AML-193 (cell line): ENCODE measurements at places on chromosomes 1 and 21.
A peak's percentile ranks its signal among the peaks of the same experiment; 100 is the strongest.

DNA sequence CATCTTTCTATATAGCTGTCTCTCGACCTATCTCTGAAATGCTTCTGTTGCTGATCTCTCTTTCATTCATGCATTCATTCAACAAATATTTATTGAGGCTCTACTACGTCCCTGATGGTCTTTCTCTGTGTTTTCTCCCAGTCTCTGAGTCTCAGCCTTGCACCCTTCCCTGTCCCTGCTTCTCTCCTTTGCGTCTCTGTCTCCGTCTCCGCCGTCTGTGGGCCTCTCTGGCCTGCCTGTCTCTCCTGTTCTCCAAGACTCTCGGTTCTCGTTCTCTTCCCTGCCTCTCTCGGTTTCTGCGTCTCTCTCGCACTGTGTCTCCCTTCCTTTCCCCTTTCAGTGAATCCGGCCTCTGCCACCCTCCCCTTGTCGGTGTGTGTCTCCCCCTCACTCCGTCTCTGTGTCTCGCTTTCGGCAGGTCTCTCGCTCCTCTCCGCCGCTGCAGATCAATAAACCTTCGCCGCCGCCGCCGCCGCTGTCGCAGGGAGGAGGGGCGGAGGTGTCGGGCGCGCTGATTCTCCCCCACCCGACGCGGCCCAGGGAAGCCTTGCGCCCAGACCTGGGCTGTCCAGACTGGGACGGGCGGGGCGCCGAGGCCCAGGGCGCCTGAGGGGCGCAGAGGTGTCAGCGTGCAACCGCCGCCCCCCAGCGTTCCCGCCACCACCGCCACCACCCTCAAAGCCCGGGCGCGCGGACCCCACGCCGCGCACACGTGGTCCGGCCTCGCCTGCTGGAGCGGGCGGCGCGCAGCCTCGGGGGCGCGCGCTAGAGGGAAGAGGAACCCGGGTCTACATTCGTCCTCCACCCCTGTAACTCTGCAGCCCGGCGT is 3.0 kb downstream of the EFNA3 start:
- no peak for DNase-seq

DNA sequence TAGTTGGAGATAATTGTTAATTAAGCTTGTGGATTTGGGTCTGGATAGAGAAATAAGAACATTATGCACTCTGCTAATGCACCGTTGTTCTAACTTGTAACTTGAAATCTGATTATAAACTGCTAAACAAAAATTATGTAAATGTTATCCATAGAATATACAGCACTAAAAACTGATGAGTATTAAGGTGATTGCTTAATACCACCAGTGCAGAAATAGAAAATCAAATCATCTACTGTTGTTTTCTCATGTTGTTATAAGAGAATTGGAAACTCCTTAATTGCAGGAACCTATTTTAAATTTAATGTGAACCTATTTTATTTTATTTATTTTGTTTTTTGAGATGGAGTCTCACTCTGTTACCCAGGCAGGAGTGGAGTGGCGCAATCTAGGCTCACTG is 125.7 kb downstream of the ITSN1 start:
- DNase-seq, result no peak

- DNase-seq, result no peak
Measured at GRCh38 chr1:157234705-157235273, 96.6 kb upstream of the ETV3 start.

- DNase-seq, result no peak
Measured at GRCh38 chr1:185393815-185394214, 76.8 kb upstream of the IVNS1ABP start.

DNA sequence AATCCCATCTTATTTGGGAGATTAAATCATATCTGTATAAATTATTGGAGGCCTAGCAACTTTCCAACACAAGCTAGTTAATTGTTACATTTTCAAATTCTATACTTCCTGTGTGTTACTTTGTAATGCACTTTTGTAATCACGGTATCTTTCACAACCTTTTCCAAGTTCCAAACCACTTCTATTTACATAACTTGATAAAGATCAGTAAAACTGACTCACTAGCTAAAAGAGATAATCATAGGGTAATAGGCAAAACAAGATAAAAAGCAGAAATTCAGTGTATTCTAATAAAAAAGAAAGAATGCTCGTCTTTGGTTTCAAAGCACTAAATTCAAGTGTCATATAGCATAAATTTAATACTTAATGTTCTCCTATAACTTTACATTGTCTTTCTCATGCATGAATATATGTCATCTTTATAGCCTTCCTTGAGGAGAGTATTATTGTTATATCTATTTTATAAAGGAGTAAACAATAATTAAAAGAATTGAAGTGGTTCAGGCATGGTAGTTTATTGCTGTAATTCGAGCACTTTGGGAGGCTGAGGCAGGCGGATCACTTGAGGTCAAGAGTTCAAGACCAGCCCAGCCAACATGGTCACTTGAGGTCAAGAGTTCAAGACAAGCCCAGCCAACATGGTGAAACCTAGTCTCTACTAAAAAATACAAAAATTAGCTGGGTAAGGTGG is 66.4 kb downstream of the RGS13 start:
- DNase-seq, result peak; percentile 68

DNA sequence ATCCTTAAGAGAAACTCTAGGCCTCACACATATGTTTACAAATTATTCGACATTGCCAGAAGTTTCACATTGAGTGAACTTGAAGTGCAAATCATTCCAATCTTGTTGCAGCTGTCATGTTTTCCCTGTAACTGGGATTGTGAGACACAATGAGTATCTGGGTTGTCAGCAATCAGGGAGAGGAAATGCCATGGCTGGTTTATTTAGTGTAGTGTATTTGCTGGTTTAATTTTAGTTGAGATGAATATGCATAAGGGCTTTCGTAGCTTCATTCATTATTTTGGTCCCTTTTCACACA is 54.2 kb upstream of the USP1 start:
- DNase-seq, result no peak

DNA sequence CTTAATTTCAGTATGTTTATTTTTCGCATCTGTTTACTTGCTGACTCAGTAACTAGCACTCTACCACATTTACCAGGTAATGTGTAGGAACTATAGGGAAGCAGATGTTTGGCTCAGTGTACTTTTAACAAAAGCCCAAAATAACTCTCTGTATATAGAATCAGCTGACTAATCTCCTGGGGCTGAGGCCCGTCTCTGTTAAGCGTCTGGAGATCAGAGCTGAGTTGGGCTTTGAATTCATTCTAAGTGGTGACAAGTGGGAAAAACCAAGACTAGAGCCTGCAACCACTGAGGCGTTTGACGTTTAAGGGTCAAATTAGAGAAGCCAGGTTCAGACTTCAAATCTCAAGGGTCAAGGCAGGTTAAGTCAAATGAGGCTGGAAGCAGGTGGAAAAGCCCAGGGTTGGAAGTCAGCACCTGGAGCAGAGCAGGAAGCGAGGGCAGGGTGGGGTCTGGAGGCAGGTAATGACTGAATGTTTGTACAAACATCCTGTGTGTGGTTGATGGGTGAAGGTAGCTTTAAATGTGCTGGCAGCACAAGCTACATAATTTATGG is 56.8 kb upstream of the LYST start:
- DNase-seq, result no peak

DNA sequence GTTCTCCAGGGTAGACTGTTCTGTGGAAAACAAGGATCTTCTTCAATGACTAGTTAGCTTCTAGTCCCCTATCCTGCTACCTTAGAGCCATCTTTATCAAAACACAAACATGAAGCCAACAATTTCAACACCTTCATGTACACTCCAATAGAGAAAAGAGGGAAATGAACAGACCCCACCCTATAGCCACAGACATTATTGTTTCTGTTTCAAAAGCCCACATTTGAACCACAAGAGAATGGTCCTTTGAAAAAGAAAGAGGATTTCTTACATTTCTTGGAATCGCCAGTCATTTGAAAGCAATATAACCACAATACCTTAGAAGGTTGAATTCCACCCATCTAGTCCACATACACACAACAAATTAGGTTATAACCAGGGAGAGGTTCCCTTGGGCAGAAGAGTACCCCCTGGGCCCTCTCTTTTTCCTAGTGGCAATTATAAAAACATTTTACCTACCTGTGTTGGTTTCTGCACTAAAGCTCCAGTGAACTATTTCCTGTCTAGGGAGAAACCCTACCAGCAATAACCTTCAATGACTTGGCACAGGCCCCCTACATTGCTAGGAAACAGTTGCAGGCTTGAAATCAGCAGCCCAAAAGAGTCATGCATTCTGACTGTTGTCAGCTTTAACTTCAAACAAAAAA is 2.7 kb upstream of the LPGAT1 start:
- no peak for DNase-seq
